Gastrocnemius medialis (tissue), 4 donors: ENCODE measurements at places on chromosomes 7 and 10. TPM values are rescaled to one million over a fixed set of nuclear protein-coding genes. Genes with fewer than 3 reads are reported as not detected.

- no peak overlapping the region for H3K4me3 ChIP-seq
- no peak for DNase-seq
- peak overlapping the region; percentile 72 for H3K27ac ChIP-seq
- peaks cover 87% of the 10 kb centered on the region for H3K4me1 ChIP-seq
Measured at GRCh38 chr10:24456322-24456721, 247.4 kb downstream of the KIAA1217 start.

- no peaks in the 10 kb centered on the region for H3K36me3 ChIP-seq
- DNase-seq = no peak
- H3K4me3 ChIP-seq = no peak overlapping the region
- H3K27ac ChIP-seq = no peak overlapping the region
- H3K4me1 ChIP-seq = no peaks in the 10 kb centered on the region
- no peaks in the 10 kb centered on the region for H3K27me3 ChIP-seq
Measured at GRCh38 chr7:68407460-68407859, 1190.8 kb upstream of the AUTS2 start.

DNA sequence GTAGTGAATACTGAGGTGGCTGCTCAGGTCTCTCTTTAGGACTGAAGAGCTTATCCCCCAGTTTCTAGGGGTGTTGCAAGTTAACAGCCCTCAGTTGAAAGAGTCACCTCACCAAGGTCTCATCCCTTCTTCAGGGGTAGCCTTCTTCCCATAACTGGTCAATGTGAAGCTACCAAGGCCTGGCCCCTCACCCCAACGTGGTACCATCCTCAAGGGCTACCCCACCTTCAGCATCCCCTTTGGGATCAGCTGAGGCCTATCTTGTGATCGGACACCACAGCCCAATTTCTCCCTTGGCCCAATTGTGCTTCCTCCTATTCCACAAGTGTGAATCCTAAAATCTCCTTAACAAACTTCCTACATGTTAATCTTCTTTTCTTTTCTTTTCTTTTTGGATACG is 289.5 kb upstream of the MKLN1 start:
- peaks cover 91% of the 10 kb centered on the region for H3K4me1 ChIP-seq
- no peaks in the 10 kb centered on the region for H3K27me3 ChIP-seq
- H3K4me3 ChIP-seq = no peak overlapping the region
- peak overlapping the region; percentile 44 for H3K27ac ChIP-seq
- DNase-seq = no peak

DNA sequence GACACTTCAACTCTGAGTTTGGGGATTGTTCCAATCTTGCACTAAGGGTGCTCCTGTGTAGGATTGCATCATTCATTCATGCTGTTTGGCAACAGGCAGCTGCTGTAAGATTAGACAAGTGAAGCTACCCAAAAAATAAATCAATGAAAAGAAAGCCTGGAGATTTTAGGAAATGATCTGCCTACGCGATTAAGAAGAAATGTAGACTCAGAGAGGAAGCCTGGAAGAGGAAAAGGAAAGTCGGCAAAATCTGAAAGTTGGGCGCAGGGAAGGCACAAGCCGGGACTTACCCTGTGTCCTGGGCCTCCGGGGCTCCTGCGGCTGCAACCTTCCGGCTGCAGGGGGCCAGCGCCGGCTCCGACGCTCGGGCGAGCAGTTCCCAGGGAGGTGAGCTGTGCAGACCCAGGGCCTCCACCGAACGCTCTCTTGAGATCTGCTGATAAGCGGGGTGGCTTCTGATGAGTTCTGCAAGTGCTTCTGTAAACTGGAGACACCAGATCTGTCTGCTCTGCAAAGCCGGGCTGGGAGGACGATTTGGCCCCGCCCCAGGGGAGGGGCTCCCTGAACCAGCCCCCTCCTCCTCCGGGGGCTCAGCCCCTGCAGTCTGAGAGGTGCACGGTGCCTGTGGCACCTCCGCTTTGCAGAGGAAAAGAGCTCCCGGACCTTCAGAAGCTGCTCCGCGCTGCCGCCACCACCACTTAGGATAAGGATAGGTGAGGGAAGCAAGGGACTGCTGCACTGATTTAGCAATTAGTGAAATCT is 17.4 kb downstream of the PSPH start:
- H3K27ac ChIP-seq = peak overlapping the region; percentile 34
- peaks cover 5% of the 10 kb centered on the region for H3K4me1 ChIP-seq
- no peaks in the 10 kb centered on the region for H3K27me3 ChIP-seq
- H3K4me3 ChIP-seq = peak overlapping the region; percentile 57

GRCh38 chr10:126392469-126392868 is 4.2 kb upstream of the ADAM12 start:
- H3K36me3 ChIP-seq = no peaks in the 10 kb centered on the region
- DNase-seq = no peak
- no peak overlapping the region for H3K4me3 ChIP-seq
- H3K27ac ChIP-seq = no peak overlapping the region
- H3K4me1 ChIP-seq = no peaks in the 10 kb centered on the region

- no peaks in the 10 kb centered on the region for H3K4me1 ChIP-seq
- H3K36me3 ChIP-seq = no peaks in the 10 kb centered on the region
- no peak for DNase-seq
- no peak overlapping the region for H3K4me3 ChIP-seq
- H3K27me3 ChIP-seq = no peaks in the 10 kb centered on the region
- no peak overlapping the region for H3K27ac ChIP-seq
Measured at GRCh38 chr10:104922810-104923209, 281.7 kb downstream of the SORCS3 start.

DNA sequence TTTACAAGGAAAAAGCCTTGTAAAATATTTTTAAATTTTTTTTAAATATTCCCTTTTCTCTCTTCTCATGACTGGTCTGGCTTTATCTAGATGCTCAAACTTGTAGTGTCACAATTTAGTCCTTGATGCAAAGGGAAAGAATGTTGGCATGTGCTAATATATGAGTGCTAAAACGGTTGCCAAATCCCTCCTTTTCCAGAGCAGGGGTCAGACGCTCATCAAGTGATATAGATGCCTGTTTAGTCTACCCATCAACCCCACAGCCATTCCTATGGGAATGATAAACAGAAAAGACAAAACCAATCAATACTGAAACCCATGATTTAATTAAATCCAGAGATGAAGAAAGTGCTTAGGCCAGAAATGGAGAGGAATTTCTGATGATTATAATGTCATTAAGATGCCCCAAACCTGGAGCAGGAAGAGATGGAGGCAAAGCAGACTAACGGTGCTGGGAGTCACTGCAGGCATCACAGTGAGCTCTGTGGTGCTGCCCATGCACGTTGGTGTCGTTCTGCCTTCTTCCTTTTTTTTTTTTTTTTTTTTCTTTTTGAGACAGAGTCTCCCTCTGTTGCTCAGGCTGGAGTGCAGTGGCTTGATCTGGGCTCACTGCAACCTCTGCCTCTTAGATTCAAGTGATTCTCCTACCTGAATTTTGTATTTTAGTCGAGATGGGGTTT is 210.1 kb upstream of the STK17A start:
- no peak for DNase-seq
- no peaks in the 10 kb centered on the region for H3K36me3 ChIP-seq
- no peaks in the 10 kb centered on the region for H3K4me1 ChIP-seq
- no peak overlapping the region for H3K4me3 ChIP-seq

- peak; percentile 18 for DNase-seq
- no peaks in the 10 kb centered on the region for H3K27me3 ChIP-seq
- peak overlapping the region; percentile 82 for H3K27ac ChIP-seq
- H3K4me3 ChIP-seq = peak overlapping the region; percentile 24
- no peaks in the 10 kb centered on the region for H3K36me3 ChIP-seq
- H3K4me1 ChIP-seq = peaks cover 19% of the 10 kb centered on the region
Measured at GRCh38 chr10:110005719-110006118, 2.1 kb upstream of the ADD3 start.

GRCh38 chr7:134567368-134567767 is 18.5 kb downstream of the AKR1B15 start:
- H3K27ac ChIP-seq = no peak overlapping the region
- no peaks in the 10 kb centered on the region for H3K27me3 ChIP-seq
- no peak for DNase-seq
- no peaks in the 10 kb centered on the region for H3K36me3 ChIP-seq

DNA sequence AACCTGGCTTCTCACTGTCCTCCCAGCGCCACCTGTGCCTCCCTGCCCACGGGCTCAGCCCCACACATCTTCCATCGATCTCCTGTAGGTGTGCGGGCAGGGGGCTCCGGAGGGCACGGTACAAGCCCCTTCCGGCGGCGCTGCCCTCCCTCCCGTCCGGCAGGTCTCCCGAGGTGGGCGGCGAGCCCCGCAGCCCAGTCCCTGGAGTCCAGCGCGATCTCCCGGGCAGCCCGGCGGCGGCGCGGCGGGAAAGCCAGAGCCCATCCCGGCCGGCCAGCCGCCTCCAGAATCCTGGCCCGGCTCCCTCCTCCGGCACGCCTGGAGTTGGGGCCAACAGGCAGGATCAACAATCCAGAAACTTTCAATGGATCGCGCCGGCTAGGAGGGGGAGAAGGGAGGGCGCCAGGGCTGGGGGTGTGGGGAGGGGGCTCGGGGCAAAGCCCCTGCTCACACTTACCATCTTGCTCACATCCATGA is 100.1 kb downstream of the HIP1 start:
- no peaks in the 10 kb centered on the region for H3K27me3 ChIP-seq
- peaks cover 22% of the 10 kb centered on the region for H3K4me1 ChIP-seq
- H3K27ac ChIP-seq = peak overlapping the region; percentile 78

DNA sequence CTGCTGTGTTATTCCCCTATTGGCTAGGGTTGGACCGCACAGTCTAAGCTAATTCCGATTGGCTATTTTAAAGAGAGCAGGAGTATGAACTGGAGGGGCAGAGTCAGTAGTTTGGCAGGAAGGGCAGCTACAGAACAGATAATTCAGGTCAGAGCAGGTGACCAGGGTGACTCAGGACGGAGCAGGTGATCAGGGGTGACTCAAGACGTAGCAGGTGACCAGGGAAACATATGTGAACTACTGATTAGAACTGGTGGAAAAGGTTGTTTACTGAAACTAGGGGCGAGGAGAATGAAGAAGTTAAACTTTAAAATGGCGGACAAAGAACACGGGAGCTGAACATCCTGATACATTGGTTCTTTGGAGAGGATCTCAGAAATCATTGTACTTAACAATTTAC is 102.3 kb downstream of the CCDC7 start:
- H3K27me3 ChIP-seq = no peaks in the 10 kb centered on the region
- no peaks in the 10 kb centered on the region for H3K4me1 ChIP-seq
- no peak overlapping the region for H3K4me3 ChIP-seq
- no peak overlapping the region for H3K27ac ChIP-seq

DNA sequence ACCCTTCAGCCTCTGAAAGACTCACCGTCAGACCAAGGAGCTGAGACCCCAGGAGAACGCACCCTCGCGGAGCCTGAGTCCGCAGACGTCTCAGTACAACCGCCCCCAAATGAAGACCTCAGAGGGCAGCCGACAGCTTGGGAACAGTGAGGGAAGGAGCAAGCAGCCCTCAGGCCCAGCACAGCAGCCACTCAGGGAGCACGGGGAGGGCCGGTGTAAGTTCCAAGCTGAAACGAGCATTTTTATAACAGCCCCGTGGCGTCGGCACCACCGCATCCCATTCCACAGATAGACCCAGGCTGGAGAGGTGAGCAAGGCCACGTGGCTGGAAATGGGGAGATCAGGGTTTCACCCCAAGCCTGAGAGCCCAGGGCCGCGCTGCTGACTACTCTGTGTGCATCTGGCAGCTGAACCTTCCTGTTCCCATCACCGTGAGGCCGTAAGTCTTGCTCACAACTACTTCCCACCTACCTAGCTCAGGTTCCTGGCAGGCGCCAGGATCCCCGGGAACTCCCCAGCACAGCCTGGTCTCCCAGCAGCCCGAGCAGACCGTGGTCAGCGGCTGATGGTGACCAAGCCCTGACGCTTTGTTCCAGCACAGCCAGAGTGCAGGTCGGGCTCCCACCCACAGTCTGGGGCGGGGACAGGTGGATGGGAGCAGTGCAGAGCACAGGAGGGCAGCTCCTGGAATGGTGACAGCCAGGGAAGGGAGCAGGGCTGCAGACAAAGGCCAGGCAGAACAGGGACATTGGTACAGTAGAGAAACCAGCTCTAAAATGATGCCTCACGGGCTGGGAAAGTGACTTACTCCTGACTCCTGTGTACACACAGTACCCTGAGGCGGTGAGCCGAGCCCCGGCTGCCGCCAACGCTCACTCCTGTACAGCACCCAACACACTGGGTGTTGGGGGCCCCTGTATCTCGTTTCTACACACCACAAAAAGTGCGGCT is 6.1 kb upstream of the NOM1 start:
- no peak for DNase-seq
- no peaks in the 10 kb centered on the region for H3K4me1 ChIP-seq
- no peak overlapping the region for H3K27ac ChIP-seq
- no peak overlapping the region for H3K4me3 ChIP-seq

DNA sequence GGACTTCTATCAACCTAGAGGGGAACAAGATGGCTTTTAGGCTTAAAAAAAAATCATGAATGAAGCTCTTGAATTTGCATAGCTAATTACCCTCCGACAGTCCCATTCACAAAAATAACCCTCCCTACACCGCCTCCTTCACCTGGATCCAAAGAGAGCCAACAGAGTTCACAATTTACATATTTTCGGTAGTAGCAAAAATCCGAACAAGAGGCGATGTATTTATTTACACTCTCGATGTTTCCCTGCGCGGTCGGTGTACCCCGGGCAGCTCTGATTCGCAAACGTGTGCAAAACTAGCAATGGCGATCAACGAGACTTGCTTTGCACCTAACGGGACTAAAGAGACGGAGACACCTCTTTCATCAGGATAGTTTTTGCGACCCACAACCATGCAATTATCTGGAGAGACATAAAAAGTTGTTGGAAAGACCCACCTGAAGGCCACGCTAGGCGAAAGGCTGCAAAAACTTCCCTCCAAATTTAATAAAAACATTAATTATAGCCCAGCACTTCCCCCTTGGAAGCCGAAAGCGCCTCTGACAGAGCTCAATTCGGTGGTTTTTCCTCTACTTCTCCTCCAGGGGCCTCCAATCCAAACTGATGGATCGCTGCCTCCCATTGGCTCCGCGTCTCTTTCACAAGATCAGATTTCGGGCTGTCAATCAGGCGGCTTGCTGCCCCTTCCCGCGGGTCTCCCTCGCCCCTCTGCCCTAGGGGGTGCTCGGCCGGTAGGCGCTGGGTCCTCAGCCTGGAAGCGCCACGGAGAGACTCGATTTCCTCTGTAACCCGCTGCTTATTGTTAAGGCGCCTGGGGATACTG is at the start of gene ETV1:
ETV1 (minus strand) TSS at position 541 of the 823 bp plus-strand sequence. CDS start 614 bp downstream, outside the sequence.
- peak within 1 kb of the TSS; percentile 75 for H3K27ac ChIP-seq
- H3K36me3 ChIP-seq = no peaks in the 10 kb centered on the region
- H3K4me1 ChIP-seq = peaks cover 12% of the 10 kb centered on the region
- peaks cover 12% of the 10 kb centered on the region for H3K27me3 ChIP-seq

GRCh38 chr7:106870528-106870927 is 5.4 kb downstream of the PIK3CG start:
- H3K4me3 ChIP-seq = no peak overlapping the region
- H3K4me1 ChIP-seq = no peaks in the 10 kb centered on the region
- no peak for DNase-seq
- H3K27me3 ChIP-seq = no peaks in the 10 kb centered on the region
- no peaks in the 10 kb centered on the region for H3K36me3 ChIP-seq
- no peak overlapping the region for H3K27ac ChIP-seq

GRCh38 chr10:113030453-113030852 is 80.4 kb downstream of the TCF7L2 start:
- no peaks in the 10 kb centered on the region for H3K27me3 ChIP-seq
- no peaks in the 10 kb centered on the region for H3K36me3 ChIP-seq
- no peak for DNase-seq
- H3K4me3 ChIP-seq = no peak overlapping the region

Gene TUBAL3
- total RNA-seq = not detected

Gene BUD31
- 27.3 TPM for total RNA-seq

Gene CCDC7
- total RNA-seq = 12.9 TPM

Gene SPDYE16
- not detected for total RNA-seq

Gene COL1A2
- total RNA-seq = 43.6 TPM

Gene SMC3
- total RNA-seq = 22.9 TPM

Gene CALHM1
- total RNA-seq = not detected

Gene SFTPA1
- total RNA-seq = not detected

Gene CFAP43
- not detected for total RNA-seq

Gene CRHR2
- total RNA-seq = not detected

Gene HOXA4
- total RNA-seq = 3.8 TPM
